ENCODE measurements at places on chromosomes 12 and 14.

DNA sequence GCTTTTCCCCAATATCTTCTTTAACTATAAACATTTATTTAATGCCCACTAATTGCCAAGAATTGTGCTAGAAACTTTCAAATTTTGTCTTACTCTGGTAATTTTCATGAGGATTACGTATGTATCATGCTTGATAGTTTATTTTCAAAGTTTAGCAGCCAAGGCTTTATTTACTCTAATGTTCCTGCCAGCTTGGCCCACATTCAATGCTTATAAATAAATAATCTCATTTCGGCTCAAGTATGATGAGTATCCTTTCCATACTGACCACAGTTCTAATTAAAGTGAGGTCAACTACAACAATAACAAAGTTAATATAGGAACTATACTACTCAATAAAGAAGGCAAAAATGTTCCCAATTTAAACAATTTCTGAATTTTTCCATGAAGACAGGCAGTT lies 259.2 kb downstream of the MED13L start:
- DNase-seq = no peak

- DNase-seq = no peak
Measured at GRCh38 chr12:93550748-93551611, 21.5 kb upstream of the SOCS2 start.

DNA sequence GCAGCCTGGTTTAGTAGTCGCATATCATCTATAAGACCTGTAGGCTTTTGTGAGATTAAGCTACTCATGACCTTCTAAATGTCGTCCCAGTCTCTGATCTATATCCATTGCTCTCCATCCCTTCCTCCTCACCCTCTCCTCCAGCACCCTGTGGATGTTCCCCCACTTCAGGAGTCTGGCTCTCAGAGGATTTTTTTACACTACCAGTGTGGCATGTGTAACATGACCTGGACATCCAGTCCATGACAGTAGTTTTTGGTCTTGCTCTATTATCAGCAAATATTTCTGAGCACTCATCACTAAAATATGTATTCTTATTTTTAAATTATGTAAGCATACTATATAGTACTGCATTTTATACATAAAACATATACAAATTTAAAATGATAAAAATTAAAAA lies 142.1 kb downstream of the DYRK2 start:
- no peak for DNase-seq

GRCh38 chr14:102251161-102251560 lies 53.8 kb downstream of the MOK start:
- DNase-seq = no peak

GRCh38 chr12:47286676-47287075 lies 206.9 kb upstream of the AMIGO2 start:
- no peak for DNase-seq

GRCh38 chr12:30111719-30112118 lies 328.0 kb upstream of the TMTC1 start:
- no peak for DNase-seq
